ENCODE measurements at places on chromosomes 5 and 9. TPM values are rescaled to one million over a fixed set of nuclear protein-coding genes. Genes with fewer than 3 reads are reported as not detected.

Gene LAMC3
- total RNA-seq = 3.5 TPM

Gene IFNA13
- total RNA-seq = not detected

Gene HMCN2
- total RNA-seq = 2.3 TPM

Gene PDE8B
- 6.4 TPM for total RNA-seq

Gene GCNT1
- total RNA-seq = 4.2 TPM

Gene BASP1
- 210 TPM for total RNA-seq

Measured in cerebellum (tissue), 4 donors.